Body of pancreas (tissue), 4 donors: ENCODE measurements at places on chromosomes 16 and 17. TPM values are rescaled to one million over a fixed set of nuclear protein-coding genes. Genes with fewer than 3 reads are reported as not detected.
A peak's percentile ranks its signal among the peaks of the same experiment; 100 is the strongest.

DNA sequence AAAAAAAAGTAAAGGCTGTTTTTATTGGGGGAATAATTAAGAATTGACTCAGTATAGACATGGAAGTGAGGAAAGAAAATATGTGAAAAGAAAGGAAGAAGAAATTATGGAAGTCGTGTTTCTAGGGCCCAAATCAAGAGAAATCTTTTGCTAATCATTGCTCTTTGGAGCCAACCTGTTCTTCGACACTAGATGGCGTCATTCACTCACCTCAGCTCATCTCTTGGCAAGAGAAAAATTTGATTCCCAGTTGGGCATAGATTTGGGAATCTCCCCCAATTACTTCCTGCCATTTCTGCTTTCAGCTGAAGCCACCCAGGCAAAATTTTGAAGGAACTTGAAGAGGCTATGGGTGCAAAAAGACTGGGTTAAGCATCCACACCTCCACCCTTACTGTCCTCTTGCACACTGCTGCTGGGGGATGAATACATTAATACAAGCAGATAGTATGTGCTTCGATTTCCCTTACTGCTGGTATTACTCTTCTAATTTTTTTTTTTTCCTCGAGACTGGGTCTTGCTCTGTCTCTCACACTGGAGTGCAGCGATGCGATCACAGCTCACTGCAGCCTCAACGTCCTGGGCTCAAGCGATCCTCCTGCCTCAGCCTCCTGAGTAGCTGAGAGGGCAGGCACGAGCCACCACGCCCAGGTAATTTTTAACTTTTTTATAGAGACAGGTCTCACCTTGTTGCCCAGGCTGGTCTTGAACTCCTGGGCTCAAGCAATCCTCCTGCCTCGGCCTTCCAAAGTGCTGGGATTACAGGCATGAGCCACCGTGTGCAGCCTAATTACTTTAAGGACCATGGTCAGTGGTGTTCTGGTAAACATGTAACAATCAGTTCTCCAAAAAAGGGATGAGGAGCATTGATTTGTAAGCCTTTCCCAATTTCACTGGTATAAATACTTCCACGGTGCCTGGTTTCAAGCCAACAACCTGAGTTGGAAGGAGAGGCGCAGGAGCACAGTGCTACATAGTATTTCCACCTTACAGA lies 13.5 kb downstream of the PSMD7 start:
- DNase-seq = peak; percentile 27

GRCh38 chr16:87140211-87141200 lies 176.7 kb downstream of the C16orf95 start:
- DNase-seq = no peak

- no peak for DNase-seq
These were observed 12.8 kb downstream of the PDK2 start for GRCh38 chr17:50107790-50108414.

GRCh38 chr17:77746393-77746792 lies 212.1 kb upstream of the TNRC6C start:
- no peak for DNase-seq

- DNase-seq = no peak
These were observed 58.8 kb downstream of the UTP18 start for GRCh38 chr17:51319186-51319585.

- DNase-seq = no peak
These were observed 240.7 kb downstream of the PARN start for GRCh38 chr16:14389359-14389758.

DNA sequence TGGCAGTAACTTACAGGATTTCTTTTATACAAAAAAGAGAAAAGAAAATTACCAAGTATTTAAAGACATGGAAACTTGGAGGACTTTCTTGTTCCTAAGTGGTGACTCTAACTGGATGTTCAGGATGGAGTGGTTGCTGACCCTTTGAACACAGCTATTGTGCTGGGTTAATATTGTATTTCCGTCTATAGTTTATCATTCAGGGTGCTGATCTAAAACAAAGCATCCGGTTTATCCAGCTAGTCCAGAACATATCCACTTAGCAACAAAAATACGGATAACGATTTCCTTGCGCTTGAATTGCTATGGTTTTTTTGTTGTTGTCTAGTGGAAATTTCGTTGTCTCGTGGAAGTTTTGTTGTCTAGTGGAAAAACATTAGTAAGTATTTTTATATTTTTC lies 38.2 kb downstream of the SNTB2 start:
- DNase-seq = no peak

GRCh38 chr17:67433248-67433924 lies 56.3 kb downstream of the PITPNC1 start:
- no peak for DNase-seq

DNA sequence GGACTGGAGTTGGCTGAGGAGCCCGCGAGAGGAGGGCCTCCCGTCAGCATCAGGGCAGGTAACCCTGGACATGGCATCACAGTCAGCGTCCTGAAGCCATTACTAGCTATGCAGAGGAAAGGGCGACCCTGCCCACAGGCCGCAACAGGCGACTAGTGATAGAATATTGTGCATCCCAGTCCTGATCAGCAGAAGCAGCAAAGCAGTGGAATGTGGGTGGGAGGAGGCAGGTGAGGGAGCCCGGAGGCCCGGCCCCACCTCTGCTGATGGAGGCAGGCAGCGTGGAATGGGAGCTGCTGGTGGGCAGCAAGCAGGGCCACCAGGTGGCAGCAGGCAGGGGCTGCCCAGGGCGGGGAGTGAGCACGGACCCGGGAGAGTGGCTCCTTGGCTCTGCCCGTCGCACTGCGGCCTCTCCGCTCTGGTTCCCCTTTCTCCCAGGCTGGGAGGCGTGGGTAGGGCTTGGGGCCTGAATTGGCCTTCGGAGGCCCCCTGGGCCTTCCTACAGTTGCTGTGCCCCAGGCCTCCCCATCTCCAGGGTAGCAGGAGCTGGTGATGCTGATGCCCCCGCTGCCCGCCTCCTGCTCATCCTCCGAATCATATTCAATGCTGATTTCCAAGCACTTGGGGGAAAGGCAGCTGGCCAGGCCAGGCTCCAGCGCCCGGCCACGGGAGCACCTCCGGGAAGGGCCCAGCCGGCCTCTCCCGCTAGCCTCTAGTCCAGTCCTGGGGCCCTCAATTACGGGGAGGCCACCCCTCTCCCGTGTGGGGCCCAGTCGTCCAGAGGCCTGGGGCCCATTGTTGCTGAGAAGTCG lies 20.2 kb downstream of the TSPOAP1 start:
- no peak for DNase-seq

DNA sequence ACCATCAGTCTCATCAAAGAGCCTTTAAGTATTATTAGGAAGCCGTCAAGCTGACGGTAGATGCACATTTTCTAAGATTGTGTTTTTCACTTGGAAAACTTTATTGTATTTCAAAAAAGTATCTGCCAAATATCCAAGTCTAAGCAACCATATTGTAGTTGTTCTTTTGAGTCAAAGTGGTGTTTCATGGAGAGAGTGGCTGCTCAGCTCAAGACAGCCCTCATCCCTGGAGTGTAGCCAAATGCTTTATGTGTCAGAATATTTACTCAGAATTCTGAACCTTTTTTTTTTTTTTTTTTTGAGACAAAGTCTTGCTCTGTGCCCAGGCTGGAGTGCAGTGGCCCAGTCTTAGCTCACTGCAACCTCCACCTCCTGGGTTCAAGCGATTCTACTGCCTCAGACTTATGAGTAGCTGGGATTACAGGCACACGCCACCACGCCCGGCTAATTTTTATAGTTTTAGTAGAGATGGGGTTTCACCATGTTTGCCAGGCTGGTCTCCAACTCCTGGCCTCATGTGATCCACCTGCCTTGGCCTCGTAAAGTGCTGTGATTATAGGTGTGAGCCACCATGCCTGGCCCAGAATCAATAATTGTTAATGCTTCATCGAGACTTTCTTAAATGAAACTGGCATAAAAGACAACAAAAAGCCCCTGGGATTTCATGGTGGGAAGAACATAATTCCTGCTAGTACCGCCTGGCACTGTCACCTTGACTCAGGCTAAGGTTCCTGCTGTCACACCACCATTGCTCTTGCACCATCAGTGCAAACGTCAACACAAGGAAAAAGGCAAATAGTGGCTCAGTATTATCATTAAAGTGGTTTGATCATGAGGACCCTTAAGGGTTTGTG lies 45.5 kb downstream of the PRKCA start:
- no peak for DNase-seq

DNA sequence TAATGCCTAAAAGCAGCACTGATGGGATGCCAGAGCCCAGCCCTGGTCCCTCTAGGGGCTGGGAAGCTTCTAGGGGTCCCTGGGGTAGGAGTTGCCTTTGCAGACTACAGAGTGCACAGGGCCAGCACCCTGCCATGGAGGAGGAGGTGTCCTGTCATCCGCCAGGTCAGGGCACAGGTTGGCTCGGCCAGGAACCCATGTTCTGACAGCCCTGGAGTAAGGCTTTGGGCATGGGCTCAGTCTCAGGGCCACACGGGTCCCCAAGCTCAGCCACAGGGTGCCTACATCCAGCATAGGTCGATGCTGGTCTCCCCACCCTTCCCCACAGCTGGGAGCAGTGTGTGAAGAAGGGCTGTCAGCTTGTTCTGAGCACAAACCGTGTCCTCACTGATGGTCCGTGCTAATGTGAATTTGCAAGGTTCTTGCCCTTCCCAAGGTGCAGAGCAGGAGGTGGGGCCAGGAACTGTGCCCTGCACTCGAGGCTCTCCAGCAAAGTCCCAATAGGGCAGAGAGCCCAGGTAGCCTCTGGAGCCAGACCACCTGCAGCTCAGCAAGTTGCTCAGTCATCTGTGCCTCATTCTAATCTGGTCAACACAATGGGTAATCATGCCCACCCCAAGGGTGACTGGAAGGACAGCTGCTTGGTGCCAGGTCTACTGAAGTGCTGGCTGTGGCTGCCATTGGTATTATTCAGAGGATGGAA lies 72.8 kb downstream of the AMFR start:
- DNase-seq = no peak

Gene GRAPL
- not detected for total RNA-seq
